Left ventricle myocardium superior (tissue), 1 donor: ENCODE measurements at places on chromosomes 4 and X.

DNA sequence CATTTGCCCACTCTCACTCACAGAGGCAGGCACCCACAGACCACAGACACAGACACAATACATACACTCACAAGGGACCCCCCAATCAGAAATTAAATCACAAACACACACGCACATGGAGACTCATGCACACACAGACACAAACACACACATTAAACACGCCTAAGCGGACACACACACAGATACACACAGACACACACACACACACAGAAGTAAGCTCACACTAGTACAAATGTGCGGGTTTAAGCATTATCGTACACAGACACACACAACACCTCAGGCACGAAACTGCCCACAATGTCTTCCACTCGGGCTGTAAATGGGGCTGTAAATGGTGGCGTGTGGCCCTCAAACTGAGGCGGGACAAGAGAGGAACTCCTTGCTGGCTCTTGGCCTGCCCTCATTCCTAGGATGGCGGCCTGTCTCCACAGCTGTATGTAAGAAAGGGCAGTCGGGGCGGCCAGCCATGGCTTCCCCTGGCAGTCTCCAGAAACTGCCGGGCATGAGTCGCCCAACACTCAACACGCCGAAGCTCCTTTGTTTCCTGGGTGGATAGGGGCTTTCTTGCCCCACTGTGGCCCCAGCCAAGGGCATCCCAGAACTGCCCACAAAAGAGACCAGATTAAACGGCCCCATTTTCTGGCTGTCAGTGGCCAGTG lies 53.9 kb downstream of the NBDY start:
- no peak for DNase-seq

- DNase-seq, result no peak
These were observed 40.0 kb downstream of the ERVMER34-1 start for GRCh38 chr4:52711272-52711671.

GRCh38 chr4:76726176-76726575 lies 171.8 kb downstream of the SOWAHB start:
- no peak for DNase-seq

DNA sequence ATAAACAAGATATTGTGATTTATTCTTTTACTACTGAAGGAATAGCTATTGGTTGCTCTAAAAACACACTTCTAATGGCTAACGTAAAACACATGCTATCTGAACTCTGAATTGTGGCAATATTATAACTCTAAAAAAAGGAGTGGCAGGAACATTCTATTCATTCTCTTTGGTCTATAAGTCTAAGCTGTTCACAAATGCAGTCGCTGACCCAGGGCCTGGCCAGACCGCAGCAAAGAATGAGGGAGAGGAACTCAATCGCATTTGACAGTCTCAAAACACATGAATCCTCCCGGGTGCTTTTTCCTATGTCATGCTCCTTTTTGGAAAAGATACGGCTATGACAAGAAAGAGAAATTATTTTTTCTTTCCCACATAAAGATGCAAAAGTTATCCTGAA lies 651.6 kb upstream of the PITX2 start:
- DNase-seq, result no peak

DNA sequence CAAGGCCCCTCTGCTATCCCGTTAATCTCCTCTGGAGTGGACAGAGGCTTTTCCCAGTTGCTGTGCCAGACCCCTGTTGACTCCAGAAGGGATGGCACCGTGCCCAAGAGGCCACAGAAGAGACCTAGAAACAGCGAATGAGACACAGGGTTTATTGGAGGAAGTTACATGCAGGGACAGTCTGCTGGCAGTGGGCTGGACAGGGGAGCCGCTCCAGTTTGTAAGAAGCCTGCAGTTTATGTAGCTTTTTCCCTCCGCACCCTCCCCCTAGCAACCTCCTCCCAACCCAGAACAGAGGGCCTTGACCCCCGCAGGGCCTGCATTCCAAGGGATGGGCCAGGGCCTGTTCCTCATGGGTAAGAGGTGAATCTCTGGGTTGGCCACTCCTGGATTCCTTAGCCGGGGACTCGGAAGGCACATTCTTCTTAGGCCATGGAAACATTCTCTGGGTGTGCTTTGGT lies 216.8 kb upstream of the PSAPL1 start:
- peak; percentile 57 for DNase-seq

- DNase-seq, result no peak
These were observed 210.1 kb upstream of the NHS start for GRCh38 chrX:17164941-17165340.

GRCh38 chrX:65582450-65583082 lies 48.0 kb upstream of the LAS1L start:
- DNase-seq, result no peak

DNA sequence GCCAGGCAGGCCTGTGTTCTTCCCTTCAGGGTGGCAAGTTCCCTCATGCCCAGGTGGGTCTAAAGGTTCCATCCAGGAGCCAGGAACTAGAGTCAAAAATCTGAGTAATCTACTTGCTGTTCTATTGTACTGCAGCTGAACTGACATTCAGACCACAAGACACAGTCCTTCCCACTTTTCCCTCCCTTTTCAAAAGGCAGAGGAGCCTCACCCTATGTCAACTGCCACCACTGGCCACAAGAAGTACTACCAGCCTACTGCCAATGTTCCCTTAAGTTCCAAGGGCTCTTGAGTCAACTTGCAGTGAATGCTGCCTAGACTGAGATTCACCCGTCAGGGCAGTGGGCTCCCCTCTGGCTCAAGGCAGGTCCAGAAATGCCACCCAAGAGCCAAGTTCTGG lies 133.5 kb downstream of the FAM47B start:
- no peak for DNase-seq

GRCh38 chr4:156633847-156634246 lies 337.8 kb downstream of the PDGFC start:
- DNase-seq, result no peak

- no peak for DNase-seq
These were observed 4.4 kb downstream of the ANAPC10 start for GRCh38 chr4:145093638-145094037.

- DNase-seq, result no peak
These were observed 37.3 kb upstream of the ARAF start for GRCh38 chrX:47523713-47524166.

GRCh38 chrX:16711893-16712547 lies 449 bp downstream of the CTPS2 start:
- peak; percentile 42 for DNase-seq

DNA sequence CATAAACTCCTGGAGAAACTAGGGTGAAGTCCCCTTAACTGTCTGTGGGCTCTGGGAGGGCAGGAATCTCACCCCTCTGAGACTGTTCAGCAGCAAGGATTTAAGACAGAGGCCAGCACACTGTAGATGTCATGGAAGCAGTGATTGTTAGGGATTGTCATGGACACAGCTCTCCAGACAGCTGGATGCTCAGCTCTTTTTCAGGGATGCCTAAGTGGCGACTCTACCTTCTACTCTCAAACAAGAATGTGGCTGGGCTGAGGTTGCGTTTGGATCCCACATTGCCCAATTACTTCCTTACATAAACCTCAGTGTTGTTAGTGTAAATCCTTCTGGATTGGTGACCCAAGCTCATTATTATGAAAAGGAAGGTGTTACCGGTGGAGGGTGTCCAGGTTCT lies 291.9 kb upstream of the VCX3A start:
- no peak for DNase-seq

- DNase-seq, result peak; percentile 57
These were observed 32.3 kb downstream of the NOP14 start for GRCh38 chr4:2930758-2931511.

DNA sequence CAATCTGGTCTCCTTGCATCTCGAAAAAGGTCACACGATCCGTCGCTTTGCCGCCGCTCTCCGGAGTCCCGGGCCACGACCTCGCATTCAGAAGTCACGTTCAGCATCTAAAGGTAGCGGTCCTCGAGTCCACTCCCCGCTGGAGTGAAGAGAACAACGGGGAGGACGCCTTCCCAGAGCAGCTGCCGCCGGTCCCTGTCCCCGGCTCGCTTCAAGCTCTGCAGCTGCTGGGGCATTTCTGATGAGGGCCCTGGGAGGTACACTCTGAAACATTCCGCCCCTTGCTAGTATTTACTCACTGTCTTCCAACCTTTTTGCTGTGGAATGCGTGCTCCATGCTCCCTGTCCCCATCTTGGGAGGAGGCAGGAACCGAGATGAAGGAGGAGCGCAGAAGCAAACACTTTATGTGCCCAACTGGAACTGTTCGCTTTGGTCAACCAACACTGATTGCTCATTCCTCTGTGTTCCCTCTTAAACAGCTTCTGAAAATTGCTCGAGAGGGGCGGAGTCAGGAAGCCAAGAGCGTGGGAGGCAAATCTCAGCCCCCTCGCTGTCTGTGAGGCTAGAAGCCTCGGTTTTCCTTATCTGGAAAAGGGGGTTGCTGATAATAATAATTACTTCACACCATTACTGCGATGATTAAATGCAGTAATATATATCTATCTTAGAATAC lies 6.4 kb upstream of the VAMP7 start:
- no peak for DNase-seq

- no peak for DNase-seq
These were observed 1.1 kb downstream of the ZFYVE28 start for GRCh38 chr4:2417226-2417764.

GRCh38 chrX:129445436-129445835 lies 77.9 kb downstream of the SMARCA1 start:
- no peak for DNase-seq

DNA sequence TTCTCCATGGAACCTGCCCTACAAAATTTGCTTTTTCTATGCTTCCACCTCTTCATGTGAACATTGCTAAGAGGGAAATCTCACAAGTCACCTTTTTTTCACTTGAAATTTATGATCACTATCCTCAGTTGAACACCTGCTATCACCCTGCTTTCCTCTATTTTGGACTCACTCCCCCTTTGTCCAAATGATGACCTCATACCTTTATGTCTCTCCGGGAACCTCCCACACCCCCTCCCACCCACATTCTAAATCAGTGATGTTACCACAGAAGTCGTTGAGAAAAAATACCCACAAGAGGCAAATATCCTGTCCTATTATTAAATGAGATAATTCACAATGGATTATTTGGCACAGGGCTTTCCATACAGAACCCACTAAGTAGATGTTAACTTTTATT lies 156.5 kb downstream of the RNF150 start:
- DNase-seq, result no peak

DNA sequence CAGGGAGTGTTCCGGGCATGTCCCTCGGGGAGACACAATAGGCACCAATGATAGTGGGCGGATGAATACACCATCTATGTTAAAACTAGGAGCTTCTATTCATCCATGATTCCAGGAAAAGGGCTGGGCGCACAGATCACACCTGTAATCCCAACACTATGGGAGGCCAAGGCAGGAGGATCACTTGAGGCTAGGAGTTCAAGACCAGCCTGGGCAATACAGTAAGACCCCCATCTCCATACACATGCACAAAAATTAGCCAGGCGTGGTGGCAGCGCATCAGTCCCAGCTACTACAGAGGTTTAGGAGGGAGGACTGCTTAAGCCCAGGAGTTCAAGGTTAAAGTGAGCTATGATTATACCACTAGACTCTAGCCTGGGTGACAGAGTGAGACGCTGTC lies 2.4 kb downstream of the NELFA start:
- DNase-seq, result no peak

DNA sequence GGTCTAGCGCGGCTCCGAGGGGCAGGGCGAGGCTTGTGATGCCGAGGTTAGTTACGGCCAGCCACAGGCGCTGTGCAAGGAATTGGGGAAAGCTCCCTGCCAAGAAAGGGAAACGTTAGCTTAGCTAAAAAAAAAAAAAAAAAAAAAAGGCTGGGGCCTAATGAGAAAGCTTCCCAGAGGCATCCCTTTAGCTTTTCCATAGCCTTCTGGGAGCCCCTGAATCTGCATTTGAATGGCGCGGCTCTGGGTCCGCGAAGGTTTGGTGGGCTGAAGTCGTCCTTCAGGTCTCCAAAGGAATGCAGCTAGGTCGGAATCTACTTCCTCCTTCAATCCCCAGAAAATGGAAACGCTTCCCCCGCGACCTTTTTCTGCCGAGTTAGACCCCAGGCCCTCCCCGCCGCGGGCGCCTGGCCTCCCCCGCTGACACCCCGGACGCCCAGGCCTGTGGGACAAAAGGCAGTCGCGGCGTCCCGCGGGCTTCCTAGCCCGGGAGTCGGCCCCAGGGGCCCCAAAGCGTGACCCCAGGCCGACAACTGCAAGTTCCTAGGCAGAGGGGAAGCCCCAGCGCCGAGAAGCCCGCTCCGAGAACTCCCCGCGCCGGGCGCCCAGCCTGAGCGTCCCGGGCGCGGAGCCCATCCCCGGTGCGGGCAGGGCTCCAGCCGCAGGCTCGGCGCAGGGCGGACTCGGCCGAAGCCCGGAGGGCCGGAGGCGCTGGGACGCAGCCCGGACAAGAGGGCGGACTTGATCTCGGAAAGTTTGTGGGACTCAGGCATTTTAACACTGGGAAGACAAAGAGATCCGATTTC lies 605 bp upstream of the FAT1 start:
- DNase-seq, result peak; percentile 80

GRCh38 chr4:156799121-156799589 lies 172.4 kb downstream of the PDGFC start:
- DNase-seq, result no peak

DNA sequence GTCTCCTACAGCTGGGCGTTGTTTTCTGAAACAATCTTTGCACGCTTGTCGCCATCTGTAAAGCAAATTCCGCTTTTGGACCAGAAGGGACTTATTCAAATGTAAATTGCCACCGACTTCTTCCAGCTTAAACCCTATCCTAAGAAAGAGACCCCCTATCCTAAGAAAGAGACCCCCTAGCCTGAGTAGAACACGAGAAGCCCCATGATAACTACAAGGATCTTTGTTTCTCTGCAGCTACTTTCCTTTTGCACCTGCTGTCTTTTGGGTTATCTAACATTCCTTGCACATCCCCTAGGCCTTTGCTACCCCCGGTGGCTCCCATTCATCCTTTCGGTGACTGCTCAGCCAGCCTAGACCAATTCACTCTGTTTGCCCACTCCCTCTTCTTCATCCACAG lies 536.0 kb upstream of the PRKX start:
- no peak for DNase-seq

GRCh38 chr4:31058656-31059055 lies 338.5 kb downstream of the PCDH7 start:
- DNase-seq, result no peak

DNA sequence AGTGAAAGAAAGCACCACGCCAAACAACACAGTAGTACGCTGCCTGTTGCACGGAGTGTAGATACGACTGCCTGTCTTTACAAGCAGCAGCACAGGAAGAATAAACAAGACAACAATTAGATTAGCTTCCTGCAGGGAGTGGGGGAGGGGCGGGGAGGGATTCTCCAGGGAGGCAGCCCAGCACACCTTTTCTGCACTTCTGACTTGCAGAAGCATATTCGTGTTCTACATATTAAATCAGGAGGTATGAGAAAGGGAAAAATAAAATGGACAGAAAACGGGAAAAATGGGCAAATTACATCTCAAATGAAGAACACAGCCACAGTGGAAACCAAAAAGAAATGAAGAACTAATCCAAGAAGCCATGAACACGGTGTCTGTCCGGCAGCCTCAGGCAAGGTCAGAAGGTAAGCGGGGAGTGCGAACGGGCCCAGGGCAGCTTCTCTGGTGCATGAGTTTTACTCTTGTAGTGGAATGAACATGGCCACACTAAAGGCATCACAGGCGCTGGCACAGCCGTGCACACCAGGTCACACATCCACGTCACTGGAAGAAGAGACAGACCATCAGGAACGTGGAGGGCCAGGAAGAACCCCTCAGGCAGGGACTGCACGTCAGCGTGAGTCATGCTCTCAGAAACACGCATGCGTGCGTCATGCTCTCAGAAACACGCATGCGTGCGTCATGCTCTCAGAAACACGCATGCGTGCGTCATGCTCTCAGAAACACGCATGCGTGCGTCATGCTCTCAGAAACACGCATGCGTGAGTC lies 20.1 kb upstream of the ADRA2C start:
- no peak for DNase-seq

- DNase-seq, result no peak
These were observed 492.1 kb upstream of the SMIM31 start for GRCh38 chr4:164261831-164262230.
